T47D (cell line): ENCODE measurements at places on chromosomes 5 and 9.

DNA sequence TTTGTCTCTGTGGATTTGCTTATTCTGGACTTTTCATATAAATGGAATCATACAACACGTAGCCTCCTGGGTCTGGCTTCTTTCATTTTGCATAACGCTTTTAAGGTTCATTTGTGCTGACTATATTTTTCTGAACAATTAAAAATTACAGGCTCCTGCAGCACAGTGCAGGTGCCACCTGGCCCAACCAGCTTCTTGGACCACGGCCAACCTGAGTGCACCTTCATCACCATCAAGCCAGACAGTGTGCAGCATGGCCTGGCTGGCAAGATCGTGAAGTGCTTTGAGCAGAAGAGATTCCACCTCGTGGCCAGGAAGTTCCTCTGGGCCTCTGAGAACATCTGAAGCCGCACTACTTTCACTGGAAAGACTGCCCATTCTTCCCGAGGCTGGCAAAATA lies 53.5 kb upstream of the COL15A1 start:
- DNase-seq, result no peak

GRCh38 chr5:72159501-72159911 lies 52.2 kb downstream of the MAP1B start:
- DNase-seq, result no peak

- no peak for DNase-seq
Measured at GRCh38 chr9:95819636-95820035, 55.9 kb upstream of the ERCC6L2 start.

- DNase-seq, result no peak
Measured at GRCh38 chr5:157186309-157187045, 5.8 kb downstream of the ITK start.

DNA sequence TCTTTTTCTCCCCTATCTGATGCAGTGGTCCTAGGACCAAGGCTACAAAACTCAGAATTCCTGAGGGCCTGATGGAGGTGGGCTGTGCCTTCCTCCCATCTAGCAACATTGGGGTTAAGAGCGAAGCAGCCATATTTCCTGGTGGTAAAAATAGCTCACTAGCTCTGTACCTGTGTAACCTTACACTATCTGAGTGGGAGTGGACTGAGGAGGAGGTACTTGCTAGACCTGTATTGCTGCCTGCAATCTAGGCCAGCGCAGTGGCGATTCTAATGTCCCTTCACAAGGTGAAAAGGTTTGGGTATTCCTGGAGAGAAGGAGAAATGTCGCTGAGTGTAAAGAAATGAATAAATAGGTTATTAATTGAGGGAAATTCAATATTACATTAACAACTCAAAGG lies 80.2 kb upstream of the LIFR start:
- peak; percentile 26 for DNase-seq

DNA sequence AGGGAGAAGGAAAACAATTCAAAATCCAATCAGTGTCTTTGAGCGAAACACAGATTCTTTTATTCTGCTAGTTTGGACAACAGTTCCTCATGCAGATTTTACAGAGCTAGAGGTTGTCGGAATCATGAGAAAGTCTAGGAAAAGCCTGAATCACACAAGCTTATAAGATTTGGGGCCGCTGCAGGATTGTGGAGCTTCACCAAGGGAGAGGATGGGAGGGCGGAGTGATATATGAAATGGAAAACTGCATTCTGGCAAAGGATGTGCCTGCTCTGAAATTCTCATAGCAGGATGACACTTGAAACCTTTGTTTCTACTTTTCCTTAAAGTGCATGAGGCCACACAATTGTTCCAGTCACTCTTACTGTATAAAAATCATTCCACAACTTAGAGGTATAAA lies 134.3 kb downstream of the OR2K2 start:
- no peak for DNase-seq

DNA sequence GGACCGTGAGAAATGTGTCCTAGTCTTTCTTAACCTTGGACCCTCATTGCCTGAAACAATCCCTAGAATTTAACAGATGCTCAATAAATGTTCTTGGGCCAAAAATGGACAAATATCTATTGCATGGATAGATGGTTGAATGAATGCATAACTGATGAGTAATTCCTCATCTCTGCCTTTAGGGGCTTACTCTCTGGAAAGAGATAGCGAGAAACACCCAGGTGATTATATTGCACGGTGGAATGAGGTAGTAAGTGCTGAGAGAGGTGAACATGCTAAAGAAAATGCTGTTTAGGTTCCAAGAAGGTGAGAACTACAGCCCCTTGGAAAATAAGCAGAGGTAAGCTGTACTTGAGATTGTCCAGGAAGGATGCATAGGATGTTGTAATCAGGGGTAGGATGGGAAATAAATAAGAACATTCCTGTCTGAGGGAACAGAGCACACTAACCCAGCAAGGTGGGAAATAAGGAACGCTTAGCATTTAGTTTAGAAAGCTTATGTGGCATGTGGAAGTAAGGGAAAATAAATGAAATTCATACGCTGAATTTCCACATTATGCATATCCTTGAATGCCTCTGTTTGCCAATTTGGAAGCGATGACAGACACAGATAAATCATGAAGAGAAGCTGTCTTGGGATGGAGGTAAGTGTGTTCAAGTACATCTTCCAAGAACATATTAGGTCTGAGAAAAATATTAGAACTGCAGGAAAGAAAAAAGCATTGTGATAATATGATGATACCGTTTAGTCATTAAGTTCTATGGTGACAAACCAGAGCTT lies 426.6 kb downstream of the ARHGEF28 start:
- DNase-seq, result no peak

DNA sequence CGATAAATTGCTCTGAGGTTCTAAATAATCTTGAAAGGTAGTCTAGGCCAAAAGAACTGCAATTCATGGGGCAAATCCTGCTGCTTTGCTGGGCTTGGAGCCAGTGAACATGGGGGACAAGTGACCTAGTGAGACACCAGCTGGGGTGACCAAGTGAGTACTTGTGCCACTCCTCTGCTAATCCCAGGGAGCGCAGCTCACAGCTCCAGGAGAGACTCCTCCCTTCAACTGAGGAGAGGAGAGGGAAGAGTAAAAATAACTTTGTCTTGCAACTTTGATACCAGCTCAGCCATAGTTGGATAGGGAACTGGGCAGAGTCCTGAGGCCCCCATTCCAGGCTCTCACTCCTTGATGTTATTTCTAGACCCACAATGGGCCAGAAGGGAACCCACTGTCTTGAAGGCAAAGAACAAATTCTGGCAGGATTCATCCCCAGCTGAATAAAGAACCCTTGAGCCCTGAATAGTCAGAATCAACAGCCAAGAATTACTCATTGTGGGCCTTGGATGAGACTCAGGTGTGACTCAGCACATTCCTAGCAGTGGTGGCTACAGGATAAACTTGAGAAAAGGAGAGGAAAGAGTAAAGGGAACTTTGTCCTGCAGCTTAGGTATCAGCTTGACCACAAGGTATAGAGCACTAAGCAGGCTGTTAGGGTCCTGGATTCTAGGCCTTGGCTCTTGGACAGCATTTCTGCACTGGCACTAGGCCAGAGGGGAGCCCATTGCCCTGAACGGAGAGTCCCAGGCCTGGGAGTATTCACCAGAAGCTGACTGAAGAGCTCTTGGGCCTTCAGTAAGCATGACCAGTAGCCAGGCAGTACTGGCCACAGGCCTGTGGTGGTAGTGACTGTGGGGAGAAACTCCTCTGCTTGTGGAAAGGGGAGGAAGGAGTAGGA lies 288.3 kb upstream of the CDH18 start:
- DNase-seq, result peak; percentile 63

DNA sequence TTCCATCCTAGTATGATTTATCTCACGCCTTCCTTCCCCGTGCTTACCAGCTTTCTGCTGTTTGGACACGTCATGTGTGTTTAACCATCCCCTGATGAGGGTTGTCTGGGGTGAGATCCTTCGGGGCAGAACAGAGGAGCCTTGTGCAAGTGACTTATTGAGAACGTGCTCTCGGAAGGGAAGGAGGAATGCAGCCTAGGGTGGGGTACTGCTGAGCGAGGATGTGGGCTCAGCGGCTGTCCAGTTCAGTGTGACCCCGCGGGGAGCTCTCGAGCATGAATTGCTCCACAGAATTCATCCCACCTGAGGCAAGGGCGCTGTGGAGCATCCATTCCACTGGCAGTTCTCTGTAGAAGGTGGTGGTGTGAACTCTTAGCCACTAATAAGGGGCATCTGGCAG lies 4.0 kb downstream of the MYOZ3 start:
- no peak for DNase-seq

- peak; percentile 95 for DNase-seq
Measured at GRCh38 chr5:74316064-74316603, 324.4 kb downstream of the ENC1 start.

DNA sequence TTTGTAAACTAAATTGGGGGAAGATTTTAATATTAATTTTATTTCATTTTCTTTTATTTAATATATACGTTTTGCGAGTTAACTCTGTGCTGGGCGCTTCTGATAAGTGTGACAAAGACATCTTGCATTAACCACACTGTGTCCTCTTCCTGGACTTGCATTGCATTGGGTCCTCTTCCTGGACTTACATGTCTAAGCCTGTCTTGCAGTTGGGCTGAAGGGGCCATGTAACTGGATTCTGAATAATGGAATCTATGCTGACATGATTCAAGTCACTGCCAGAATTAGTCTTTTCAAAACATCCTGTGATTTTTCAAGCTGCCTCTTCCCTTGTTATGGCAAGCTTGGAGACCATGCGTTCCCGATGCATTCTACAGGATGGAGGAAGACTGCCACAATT lies 122.6 kb downstream of the TRIM32 start:
- DNase-seq, result no peak

DNA sequence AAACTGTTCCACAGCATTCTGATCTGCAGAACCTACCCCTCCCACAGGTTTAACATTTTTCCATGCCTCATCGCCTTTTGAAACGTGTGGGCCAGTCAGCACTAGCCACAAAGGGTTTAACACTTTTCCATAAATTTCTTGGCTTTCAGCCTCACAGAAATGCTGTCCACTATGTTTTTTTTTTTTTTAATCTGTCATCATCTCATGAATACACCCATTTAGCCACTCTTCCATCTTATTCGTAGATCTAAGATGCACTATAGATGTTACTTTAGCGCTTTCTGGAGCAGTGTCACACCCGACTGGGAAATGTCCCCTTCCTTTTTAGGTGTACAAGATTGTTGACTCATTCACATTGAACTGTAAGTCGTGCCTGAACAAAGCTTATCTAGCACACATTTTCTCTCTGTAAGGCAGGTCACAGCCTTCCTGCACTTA lies 62.3 kb downstream of the GCNT1 start:
- DNase-seq, result no peak

DNA sequence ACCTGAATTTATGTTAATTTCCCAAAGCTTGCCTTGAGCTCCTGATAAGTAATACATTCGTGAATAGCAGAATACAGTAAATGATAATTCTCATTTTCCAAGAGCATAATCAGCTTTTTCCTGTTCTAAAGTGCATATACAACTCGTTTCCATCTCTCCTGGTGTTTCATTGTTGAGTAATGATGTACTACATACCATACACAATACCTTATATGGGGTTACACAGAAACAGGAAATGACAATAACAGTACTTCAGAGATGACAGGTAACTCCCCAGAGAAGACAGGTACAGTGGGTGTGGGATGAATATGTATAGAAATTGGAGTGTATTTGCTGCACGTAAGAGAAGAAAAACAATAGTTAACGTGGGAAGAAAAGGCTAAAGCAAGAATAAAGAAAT lies 287.1 kb downstream of the TENT4A start:
- DNase-seq, result no peak

- DNase-seq, result no peak
Measured at GRCh38 chr9:72333709-72334108, 31.3 kb downstream of the ZFAND5 start.
